ENCODE measurements at places on chromosomes 3 and 15.
A peak's percentile ranks its signal among the peaks of the same experiment; 100 is the strongest.

DNA sequence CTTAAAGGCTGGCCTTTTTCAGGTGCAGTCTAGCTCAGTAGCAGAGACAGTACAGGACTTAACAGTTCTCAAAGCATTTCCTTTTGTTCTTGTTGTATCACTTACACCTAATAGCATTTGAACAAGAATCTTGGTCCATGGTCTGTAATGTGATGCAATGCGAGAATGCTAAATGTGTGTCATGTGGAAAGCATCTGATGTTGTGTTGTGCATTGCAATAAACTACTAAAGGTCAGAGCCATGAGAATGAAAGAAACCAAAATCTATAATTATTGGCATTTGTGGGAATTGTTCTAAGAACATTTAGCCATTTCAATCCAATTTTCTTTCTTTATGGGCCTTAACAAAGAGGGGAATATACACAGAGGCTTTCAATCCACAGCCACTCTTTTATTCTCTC is 324.5 kb upstream of the ROBO2 start:
- DNase-seq = no peak

GRCh38 chr15:52653431-52653964 is 25.7 kb downstream of the ATOSA start:
- no peak for DNase-seq

DNA sequence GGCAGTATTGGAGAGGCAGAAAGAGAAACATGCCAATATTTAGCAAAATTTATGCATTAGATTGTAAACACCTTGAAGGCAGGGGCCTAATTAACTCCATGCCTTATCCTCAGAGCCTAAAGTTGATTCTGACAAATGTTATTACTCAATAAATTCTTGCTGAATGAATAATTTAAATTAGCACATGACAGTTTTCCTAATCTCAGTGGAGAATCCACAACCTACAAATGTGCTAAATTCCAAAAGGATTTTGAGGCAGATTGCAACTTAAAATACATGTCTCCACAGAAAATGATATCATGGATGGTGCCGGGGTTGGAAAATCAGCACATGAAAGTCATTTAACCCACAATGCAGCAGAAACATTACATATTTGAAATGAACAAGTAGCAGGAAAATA is 41.1 kb upstream of the NANOGP8 start:
- no peak for DNase-seq

GRCh38 chr3:11514191-11514821 is 129.4 kb downstream of the VGLL4 start:
- peak; percentile 64 for DNase-seq

GRCh38 chr3:17258823-17259436 is 374.2 kb downstream of the PLCL2 start:
- DNase-seq = no peak

GRCh38 chr3:109050591-109051167 is 67.3 kb downstream of the MORC1 start:
- no peak for DNase-seq

- no peak for DNase-seq
Measured at GRCh38 chr3:135136361-135137100, 341.5 kb downstream of the EPHB1 start.

GRCh38 chr15:61175024-61175423 is 54.1 kb downstream of the RORA start:
- no peak for DNase-seq

DNA sequence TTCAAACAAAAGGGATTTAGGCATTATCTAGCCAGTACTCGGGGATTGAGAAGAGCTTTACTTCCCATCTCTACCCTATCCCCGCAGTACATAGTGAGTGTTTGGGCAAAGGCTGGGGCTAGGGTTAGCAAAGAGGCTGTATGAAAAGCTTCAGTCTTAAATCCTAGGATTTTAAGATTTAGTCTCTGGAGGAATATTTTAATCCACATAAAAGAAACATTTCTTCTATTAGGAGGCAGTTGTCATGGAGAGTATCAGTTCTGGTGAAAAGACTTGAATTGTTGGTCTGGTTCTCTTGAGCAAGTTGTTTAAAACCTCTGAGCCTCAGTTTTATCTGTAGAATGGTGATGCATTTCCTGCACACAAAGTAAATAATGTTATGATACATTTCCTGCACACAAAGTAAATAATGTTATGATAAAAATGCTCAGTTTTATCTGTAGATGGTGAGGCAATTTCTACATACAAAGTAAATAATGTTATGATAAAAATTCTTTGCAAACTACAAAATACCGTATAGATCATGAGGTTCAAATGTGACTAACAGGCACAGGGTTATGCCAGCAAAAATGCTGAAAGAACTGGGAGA is 53.9 kb upstream of the ZBED2 start:
- no peak for DNase-seq

DNA sequence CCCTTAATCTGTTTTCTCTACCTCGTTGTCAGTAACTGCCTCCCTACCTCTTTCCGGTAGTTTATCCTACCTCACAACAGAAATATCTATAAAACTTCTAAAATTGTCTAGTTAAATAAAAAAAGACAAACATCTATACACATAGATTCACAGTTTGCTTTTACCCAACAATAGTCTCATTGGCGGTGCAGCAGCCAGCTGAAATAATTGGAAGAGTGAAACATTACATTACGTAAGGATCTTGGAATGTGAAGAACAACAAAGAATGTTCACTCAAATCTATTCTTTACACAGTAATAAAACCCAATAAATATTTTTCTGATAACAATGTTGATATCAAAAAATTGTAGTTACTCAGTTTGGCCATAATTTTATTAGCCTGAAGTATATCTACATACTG is 115.5 kb upstream of the ARPP21 start:
- no peak for DNase-seq

- no peak for DNase-seq
Measured at GRCh38 chr3:182937293-182938051, 42.9 kb downstream of the DCUN1D1 start.

GRCh38 chr15:60044636-60045270 is 40.6 kb downstream of the FOXB1 start:
- no peak for DNase-seq

- no peak for DNase-seq
Measured at GRCh38 chr15:101469520-101470288, 19.8 kb downstream of the PCSK6 start.

- no peak for DNase-seq
Measured at GRCh38 chr3:55718521-55718921, 231.4 kb upstream of the WNT5A start.

DNA sequence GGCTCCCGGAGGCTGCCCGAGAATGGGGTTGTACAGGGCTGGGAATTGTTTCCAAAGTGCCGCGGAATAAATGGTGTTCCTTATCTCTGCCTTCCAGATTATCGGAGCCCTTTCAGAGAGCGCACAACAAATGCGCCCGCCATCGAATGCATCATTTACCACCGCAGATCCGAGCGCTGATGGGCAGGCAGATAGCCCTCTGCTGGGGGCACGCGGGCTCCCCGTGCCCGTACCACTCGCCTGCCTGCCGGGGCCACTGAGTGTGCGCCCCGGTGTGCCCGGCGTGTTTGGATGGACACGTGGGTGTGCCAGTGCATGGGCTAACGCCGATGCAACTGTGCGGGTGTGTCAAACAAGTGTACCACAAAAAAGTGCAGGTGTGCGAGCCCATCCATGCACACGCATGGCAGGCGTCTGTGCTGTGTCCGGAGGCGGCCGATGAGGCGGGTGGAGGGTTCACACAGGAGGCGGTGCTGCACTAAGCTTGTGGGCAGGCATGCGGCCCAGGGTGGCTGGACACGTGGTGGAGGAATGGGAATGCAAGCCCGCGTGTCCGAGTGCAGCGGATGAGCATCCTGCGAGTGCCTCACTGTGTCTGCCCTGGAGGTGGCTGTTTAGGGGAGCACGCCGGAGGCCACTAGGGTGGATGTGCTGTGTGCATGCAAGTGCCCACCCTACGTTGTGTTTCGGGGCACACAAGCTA is 3.8 kb upstream of the GATA2 start:
- no peak for DNase-seq

GRCh38 chr15:60781211-60781713 is 302.3 kb upstream of the ICE2 start:
- no peak for DNase-seq

GRCh38 chr3:50676031-50676705 is 1.4 kb downstream of the DOCK3 start:
- DNase-seq = no peak

- DNase-seq = no peak
Measured at GRCh38 chr15:78315686-78316282, 16.4 kb upstream of the SKIC8 start.

GRCh38 chr3:42691816-42692666 is 6.7 kb downstream of the KLHL40 start:
- DNase-seq = no peak

- DNase-seq = no peak
Measured at GRCh38 chr3:36013425-36013824, 366.9 kb upstream of the STAC start.

GRCh38 chr3:184713040-184713355 is 1.1 kb upstream of the MAGEF1 start:
- DNase-seq = no peak

GRCh38 chr3:195259154-195259474 is 11.8 kb downstream of the XXYLT1 start:
- no peak for DNase-seq

GRCh38 chr3:72278349-72279067 is 493.6 kb upstream of the PROK2 start:
- DNase-seq = no peak

- DNase-seq = peak; percentile 32
Measured at GRCh38 chr3:52527732-52528585, 5.7 kb downstream of the NT5DC2 start.

- no peak for DNase-seq
Measured at GRCh38 chr3:150458001-150458400, 49.9 kb downstream of the TSC22D2 start.

- no peak for DNase-seq
Measured at GRCh38 chr3:166455744-166456143, 618.5 kb upstream of the BCHE start.

DNA sequence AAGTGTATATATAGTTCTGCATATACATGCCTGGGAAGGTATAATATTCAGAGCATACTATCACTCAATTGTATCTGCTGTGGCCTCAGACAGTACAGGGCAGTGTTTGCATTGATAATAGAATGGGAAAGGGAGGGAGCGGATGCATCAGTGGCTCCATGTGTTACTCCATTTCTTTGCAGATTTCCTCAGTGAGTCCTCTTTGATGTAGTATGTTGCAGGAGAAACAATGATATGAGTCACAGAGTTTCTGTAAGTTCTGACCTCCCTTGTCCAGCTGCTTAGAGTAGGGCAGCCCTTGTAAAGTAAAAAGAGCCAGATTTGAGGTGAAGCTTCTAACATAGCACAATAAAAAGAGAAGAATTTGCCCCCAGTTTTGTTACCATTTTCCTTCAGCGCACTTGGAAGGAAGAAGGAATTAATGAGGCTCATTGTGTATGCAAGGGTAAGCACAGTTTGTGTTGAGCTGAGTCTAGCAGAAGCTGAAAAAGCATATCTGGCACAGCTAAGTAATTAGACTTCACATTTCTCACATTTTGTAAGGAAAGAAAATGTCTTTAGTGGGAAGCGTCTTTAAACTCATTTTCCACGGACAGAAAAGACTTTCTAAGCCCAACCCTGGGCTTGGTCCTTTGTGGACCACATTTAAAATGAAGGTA is 555.8 kb upstream of the IL12A start:
- DNase-seq = no peak

- DNase-seq = no peak
Measured at GRCh38 chr3:192899540-192899982, 18.1 kb downstream of the MB21D2 start.

DNA sequence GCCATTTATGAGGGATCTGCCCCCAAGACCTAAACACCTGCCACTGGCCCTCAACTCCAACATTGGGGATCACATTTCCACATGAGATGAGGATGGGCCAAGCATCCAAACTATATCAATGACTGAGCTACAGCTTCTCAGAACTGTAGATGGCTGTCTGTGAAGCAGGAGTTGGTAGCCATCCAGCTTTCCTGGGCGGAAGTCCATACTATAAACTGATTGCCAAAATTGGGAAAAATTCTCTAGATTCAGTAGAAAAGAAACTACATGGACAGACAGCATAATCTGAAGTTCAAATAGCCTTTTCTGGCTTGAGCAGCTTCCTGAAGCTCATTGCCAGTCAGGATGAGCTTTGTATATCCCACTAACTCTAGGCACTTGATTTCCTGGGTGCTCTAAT is 214.7 kb upstream of the ZBTB20 start:
- no peak for DNase-seq

DNA sequence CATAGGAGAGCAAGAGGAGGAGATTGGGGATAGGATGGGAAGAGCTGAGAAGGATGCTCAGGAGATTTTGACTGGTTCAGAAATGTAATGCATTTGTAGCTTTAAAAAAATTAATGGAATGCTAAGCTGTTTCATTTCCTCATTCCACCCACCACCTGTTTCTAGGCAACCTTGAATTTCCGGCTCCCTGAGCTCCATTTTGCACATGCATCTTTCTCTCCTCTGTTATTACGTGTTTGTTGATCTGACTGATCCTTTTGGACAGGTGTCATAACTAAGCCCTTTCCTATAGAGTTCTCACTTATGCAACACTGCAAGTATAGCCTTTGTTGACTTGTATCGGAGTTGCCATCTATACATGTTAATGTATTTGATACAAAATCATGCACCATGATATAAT is 4.3 kb downstream of the TMPRSS7 start:
- DNase-seq = no peak

GRCh38 chr3:156409694-156410093 is 145.2 kb downstream of the SSR3 start:
- DNase-seq = no peak

DNA sequence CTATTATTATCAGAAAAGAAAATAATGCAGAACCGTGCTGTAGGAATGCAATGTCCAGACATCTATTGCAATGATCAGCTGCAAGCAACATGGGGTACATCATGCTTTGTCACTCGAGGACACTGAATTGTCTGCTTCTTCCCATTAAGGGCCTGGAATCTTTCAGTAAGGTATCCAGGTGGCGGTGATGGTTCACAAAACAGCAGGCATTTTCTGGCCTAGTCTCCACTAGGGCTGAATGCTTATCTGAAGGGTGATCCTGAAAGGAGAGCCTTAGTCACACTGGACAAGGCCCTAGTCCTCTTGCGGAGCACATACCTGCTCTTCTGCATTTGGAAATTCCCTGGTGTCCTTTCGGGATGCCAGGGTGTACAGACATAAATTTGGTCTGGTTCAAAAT is 21.2 kb downstream of the ITPR1 start:
- DNase-seq = no peak

DNA sequence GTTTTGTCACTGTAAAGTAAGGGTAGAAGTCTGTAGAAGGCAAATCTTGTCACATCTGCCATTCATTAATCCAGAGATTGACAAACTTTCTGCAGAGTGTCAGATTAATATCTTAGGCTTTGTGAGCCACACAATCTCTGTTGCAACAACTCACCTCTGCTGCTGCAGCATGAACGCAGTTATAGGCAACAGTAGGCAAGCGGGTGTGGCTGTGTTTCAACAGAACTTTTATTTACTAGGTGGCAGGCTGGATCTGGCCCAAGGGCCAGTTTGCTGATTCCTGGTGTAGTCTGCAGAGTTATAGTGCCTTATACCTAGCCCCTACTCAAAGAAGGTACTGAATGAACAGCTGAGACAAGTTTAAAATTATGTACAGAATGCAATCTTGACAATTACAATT is 396.7 kb downstream of the FOXP1 start:
- DNase-seq = no peak

- DNase-seq = no peak
Measured at GRCh38 chr3:23663661-23664186, 142.0 kb upstream of the UBE2E1 start.

- no peak for DNase-seq
Measured at GRCh38 chr3:4809922-4810321, 169.3 kb upstream of the BHLHE40 start.

- no peak for DNase-seq
Measured at GRCh38 chr3:90052425-90052950, 945.1 kb downstream of the EPHA3 start.

GRCh38 chr15:88769161-88769971 is 33.9 kb upstream of the ACAN start:
- peak; percentile 89 for DNase-seq

Measured in left hindlimb (tissue), 1 donor.